ENCODE measurements at places on chromosomes 12 and 14.

DNA sequence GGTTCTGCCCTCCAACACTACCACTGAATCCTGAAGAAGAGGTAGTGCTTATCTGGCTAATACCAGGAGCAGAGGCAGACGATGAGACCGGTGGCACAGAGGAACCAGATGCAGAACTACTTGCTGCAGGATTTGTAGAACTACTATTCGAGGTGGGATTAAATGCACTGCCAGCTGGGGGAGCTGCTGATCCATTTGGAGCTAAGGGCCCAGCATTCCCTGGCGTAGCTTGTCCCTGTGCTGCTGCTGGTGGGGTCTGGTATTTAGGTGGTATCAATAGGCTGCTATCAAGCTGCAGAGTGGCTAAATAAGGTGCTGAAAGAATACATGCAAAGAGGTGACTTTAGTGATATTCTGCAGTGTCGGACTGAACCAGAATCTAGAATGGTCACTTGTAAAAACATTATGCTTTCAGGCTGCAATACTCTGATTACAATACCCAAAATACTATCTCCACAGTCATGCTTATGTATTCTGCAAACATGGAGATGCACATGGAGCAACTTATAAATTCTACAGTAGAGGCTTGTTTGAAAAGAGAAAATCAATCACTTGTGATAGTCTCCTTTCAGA, 294.2 kb downstream of the MED13L start:
- no peak for DNase-seq

- peak; percentile 76 for DNase-seq
Measured at GRCh38 chr12:106246891-106247673, 738 bp downstream of the CKAP4 start.

GRCh38 chr12:94699801-94700200, 49.4 kb upstream of the TMCC3 start:
- DNase-seq: no peak

- peak; percentile 82 for DNase-seq
Measured at GRCh38 chr12:107317751-107318555, 224.6 kb upstream of the CRY1 start.

DNA sequence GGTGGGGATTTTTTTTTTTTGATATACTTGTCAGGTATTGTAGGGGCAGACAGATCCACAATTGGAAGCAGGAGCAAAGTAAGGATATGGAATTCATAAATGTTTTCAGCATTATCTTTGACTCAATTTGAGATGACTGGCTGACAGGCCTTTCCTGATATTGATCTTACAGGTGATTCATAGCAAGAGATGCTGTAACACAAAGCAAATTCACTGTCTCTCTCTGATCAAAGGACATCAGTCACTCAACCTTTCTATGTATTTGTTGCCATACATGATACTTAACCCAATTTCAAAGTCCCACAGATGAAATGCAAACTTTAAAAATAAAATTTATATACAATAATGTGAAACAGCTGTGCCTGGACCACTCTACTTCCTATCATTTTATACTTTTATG, 1506.9 kb downstream of the AACS start:
- no peak for DNase-seq

DNA sequence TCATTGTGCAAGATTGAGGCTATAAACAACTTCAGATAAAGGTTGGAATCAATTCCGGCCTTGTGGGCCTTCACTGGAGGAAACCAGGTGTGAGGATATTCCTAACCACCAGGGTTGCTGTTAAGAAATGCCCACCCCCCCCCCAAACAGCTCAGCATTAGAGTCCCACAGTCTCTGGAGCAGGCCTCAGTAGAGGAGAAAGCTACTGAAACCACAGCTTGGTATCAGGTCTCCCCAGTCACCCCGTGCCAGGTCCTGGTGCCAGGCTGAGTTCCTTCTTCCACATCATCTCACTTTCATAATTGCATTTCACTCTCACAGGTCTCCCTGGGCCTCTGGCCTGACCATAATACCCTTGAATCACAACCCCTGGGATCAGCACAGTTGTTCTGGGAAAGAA, 12.5 kb downstream of the GALNT6 start:
- no peak for DNase-seq

DNA sequence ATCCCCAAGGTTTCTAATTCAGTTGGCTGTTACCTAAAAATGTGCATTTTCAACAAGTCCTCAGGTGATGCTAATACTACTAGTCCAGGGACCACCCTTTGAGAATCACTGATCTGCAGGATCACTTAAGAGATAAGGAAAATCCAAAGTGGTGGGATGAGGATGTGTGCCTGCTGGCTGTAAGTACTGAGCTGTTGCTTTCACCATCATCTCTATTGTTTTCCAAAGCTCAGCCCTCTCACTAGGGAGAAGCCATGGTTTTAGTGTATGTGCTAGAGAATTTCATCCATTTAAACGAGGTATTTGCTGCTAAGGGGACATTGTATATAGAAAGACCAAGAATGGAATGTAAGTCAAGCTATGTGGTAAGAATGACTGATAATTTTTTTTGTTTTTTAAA, 202.3 kb downstream of the KIF21A start:
- DNase-seq: no peak

GRCh38 chr14:96585672-96586013, 83.5 kb downstream of the PAPOLA start:
- DNase-seq: no peak

GRCh38 chr14:101961746-101962502, 2.4 kb upstream of the DYNC1H1 start:
- DNase-seq: no peak

DNA sequence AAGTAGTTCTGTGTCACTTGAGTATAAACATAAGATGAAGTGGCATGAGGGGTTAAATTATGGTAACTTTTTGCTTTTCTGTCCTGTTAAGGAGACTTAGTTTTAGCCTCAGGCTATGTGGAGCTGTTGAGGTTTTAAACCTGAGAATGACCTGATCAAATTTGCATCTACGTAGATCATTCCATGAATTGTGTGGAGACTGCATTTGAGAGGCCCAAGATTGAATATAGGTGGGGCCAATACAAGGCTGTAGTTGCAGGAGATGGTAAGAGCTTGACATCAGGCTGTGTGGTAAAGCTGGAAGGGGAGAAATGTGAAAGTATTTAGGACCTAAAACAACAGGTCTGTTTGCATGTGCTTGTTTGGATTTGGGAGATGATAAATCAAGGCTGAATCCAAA, 249.5 kb downstream of the SLC16A7 start:
- no peak for DNase-seq
